NCI-H460 (cell line): ENCODE measurements at places on chromosomes 7 and 10.

- DNase-seq: no peak
Observed at GRCh38 chr7:33862946-33863814, 42.2 kb upstream of the BMPER start.

- DNase-seq: peak; percentile 37
Observed at GRCh38 chr7:42831718-42832522, 80.0 kb downstream of the C7orf25 start.

DNA sequence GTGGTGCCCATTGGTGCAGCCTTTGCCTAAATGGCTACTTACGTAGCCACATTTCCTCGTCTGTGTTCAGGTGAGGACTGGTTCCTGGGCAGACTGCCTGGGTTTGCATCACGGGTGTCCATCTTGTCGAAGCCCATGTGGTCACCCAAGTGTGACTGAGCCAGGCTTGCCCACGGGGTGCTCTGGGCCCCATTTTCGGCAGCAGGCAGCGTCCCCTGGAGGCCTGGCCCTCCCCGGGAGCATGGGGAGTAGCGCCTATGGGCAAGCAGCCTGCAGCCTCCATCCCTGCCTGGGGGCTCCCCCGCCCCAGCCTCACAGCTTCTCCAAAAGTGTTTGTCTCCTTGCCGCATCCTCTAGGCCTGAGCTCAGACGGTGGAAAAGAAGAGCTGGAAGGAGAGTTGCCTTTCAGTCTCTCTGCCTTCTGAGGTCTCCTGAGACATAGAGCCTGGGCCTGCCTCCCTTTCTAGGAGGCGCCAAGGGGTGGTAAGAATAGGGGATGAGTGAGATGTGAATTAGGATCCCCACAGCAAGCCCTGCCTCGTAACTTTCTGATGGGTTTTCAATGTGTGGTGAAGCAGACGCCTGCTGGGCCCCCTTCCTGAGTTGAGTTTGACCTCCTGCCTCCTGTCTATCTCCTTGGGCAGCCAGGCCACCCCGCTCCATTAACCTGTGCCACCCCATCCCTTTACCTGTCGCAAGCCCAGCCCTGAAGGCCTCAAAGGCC is 42.7 kb downstream of the HTRA1 start:
- no peak for DNase-seq

- no peak for DNase-seq
Observed at GRCh38 chr10:108393089-108393488, 1228.6 kb upstream of the SORCS1 start.

- DNase-seq: no peak
Observed at GRCh38 chr10:112584276-112584675, 137.3 kb downstream of the VTI1A start.

- no peak for DNase-seq
Observed at GRCh38 chr10:44849936-44850335, 61.2 kb upstream of the TMEM72 start.

- no peak for DNase-seq
Observed at GRCh38 chr7:16960337-16960965, 78.7 kb upstream of the AGR3 start.

- DNase-seq: no peak
Observed at GRCh38 chr7:25537662-25538375, 309.5 kb upstream of the NPVF start.

- no peak for DNase-seq
Observed at GRCh38 chr7:15424468-15424867, 137.3 kb downstream of the AGMO start.

DNA sequence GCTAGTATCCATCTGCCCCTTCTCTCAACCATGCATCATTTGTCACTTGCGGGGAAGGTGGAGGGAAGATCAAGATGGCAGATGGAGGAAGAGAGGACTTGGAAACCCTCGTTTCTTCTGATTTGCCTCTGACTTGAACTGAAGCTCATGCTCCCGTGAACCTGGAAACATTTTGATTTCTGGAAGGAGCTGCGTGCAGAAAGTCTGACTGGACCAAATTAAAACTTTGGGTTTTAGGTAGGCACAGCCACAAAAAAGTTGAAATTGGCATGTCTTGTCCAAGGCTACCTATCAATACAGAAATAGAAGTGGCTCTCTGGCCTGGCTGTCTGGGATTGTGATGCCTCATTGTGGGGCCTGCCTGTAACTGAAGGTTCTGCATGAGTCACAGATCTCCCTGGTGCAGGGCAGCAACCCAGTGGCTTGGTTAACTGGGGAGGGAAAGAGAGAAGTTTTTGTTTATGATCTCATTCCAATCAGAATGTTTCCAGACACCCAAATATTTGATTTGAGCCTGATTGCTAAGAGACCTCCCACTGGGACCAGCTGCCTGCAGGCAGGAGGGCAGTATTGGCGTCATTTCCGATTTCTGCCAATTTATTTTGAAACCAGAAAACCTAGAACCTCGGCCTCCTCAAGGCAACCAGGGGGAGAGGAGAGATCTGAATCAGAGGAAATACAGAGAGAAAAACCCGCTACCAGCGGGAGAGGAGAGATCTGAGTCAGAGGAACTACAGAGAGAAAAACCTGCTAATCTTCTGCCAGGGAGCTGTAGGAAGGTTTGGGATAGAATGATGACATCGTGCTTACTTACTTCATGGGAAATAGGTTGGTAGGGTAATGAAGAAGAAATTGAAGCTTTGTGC is 363.6 kb downstream of the ANKRD30A start:
- peak; percentile 52 for DNase-seq

GRCh38 chr10:76882245-76882644 is 755.4 kb downstream of the KCNMA1 start:
- no peak for DNase-seq

DNA sequence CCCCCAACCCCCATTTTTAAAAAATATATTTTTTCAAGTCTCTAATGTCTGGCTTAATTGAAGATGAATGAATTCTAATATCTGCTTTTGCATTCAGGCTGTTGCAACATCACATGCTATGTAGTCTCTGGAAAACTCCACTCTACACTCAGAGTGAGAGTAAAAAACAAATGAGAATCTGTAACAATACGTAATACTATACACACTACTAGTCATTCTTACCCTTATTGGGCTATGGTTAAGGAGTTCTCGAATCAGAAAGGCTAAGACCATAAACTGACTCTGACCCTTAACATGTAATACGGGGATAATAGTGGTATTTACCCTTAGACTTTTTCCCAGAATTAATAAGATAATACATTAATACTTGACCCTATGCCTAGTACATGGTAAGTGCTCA is 42.9 kb upstream of the TMEM168 start:
- no peak for DNase-seq

DNA sequence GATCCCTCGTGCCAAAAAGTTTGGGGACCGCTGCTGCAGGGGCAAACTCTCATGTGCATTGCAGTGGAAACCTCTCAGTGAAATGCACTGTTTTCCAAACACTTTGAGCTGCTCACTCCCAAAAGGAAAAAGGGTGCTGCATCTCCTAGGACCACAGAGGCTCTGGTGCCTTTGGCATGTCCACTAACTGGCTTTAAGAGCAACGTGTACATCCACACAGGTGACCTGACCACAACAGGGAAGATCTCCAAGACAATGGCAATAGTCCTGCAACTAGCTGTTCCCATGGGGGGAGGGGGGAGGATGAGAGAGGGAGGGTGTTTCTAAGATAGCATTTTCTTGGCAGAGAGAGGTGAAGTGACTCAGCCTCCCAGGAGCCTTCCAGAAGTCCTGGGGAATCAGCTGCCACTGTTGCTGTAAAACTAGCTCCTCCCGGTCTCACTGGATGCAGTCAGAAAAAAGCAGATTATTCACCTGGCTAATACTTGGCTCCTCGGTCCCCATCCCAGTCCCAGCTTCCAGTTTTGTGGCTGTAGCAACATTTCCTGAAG is 181.7 kb downstream of the HECW1 start:
- peak; percentile 15 for DNase-seq

DNA sequence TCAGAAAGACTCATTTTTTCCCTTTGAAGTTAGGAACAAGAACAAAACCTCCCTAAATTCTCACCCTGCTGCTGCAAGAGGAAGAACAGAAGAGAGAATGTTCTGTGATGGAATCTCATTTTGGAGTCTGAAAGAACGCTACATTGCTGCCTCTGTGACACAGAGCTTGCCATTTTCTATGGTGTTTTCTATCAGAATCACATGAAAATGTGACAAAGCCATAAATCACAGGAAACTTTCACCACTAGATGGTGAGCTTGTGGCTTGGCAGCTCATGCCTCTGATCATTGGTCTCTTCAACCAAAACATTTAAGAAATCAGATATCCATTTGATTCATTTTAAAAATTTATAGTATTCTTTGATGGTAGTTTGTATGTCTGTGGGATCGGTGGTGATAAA is 82.9 kb downstream of the CADPS2 start:
- peak; percentile 33 for DNase-seq

- DNase-seq: no peak
Observed at GRCh38 chr10:71963351-71964097, 671 bp upstream of the CHST3 start.

DNA sequence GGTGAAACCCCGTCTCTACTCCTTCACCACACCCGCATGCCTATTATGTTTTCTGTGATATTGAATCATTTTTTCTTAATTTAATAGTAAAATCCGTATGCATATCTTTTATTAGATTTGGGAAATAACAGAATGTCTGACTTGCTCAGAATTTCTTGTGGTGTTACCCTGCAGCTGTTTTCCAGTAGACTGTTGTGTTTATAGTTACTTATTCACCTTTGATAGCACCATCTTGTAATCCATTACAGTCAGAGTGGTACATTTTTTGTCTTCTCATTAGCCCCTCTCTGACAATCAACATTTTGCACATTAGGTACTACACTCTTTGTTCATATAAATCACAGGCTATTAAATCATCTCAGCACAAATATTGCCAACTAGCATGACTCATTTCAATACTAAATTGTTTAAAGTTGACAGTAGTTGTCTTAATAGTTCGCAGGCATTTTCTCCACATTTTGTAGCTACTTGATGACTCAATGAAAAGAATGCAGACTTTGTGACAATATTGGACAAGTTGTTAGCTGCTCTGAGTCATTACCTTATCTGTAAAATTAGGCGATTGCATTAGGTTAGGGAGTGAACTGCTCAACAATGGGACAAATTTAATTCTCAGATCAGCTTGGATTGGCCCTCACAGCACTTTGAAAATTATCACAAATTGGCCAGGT is 17.8 kb upstream of the SLC16A12 start:
- peak; percentile 17 for DNase-seq

DNA sequence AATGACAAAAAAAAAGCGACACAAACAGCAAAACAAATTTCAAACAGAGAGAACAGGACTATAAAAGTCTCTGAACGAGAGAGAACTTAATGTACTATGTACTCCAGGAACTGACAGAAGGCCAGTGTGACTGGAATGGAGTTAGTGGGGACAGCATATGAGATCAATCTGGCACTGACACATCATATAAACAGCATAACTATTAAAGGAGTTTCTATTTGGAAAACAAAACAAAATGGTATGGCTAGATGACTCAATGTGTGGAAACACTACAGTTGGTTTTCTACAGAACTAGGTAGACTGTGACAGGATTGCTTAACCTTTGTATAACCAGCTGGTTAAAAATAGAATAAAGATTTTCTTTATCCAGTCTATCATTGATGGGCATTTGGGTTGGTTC is 232.9 kb upstream of the KAT6B start:
- DNase-seq: no peak

GRCh38 chr10:132289439-132289838 is 18.3 kb downstream of the STK32C start:
- no peak for DNase-seq

DNA sequence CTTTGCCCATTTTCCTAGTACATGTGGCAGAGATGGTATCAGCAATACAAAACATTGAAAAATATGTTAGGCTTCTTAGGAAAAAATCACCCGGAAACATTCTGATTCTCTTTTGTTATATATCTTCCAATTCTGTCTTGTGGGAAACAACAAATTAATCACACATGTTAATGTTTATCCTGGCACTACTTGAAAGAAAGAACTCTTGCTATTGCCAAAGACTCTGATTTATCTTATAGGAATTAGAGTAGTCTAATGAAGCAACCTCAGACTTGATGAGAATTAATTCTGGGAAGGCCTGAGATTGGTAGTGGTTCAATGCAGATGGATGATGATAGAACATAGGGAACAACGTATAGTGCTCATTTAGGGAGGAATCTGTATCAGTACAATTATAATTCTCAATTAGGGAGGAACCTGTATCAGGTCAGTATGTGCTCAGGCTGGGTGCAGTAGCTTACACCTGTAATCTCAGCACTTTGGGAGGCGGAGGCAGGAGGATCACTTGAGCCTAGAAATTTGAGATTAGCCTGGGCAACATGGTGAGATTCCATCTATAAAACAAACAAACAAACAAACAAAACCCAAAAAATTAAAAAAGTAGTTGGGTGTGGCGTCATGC is 50.7 kb downstream of the TAS2R16 start:
- DNase-seq: no peak

- no peak for DNase-seq
Observed at GRCh38 chr7:158399762-158400161, 187.9 kb downstream of the PTPRN2 start.

DNA sequence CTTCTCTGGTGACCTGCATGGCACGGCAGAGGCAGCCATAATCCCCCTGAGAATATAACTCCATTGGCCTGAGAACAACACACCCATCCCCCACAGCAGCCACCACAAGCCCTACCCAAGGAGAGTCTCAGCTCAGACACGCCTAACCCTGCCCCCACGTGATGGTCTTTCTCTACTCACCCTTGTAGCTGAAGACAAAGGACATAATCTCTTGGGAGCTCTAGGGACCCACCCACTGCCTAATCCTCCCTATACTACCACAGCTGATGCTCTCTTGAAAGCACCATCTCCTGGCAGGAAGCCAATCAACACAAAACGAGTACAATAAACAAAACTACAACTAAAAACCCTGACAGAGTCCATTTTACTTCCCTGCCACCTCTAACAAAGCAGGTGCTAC is 30.7 kb upstream of the HPSE2 start:
- DNase-seq: no peak

- no peak for DNase-seq
Observed at GRCh38 chr10:1870491-1870890, 133.2 kb upstream of the ADARB2 start.

DNA sequence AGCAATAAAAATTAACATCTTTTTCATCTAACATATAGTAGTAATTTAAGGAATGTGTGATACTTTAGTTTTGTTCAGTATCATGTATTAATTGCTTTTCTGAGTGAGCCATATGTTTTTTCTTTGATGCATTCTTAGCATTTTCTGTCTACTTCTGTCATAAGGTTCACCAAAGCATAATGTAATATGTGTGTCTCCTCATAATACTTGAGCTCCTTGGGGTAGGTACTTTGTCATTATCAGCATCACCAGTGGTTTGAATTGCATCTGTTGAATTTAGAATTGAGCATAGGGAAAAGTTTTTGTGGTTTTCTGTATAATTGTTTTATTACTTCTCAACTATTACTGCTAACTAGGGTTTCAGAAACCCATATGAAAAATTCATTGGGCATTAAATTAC is 26.5 kb downstream of the VPS50 start:
- no peak for DNase-seq

DNA sequence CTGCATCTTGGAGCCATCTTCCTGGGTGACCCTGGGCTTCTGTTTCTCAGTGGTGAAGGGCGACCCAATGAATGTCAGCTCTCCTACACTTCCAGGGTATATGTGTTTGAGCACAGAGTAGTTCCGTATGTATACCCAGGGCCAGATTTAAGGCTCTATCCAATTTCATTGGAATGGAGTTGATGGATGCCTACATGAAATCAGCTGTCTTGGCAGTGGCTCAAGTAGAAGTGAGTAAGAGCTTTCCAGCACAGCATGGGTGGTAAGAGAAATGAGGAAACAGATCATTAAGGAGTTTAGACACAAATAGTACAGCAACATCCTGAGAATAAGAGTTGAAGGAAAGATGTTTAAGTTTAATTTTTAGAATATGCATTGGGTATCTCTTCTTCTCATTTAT is 433.0 kb downstream of the PAXIP1 start:
- DNase-seq: no peak
